ENCODE measurements at places on chromosomes 1 and 21.

DNA sequence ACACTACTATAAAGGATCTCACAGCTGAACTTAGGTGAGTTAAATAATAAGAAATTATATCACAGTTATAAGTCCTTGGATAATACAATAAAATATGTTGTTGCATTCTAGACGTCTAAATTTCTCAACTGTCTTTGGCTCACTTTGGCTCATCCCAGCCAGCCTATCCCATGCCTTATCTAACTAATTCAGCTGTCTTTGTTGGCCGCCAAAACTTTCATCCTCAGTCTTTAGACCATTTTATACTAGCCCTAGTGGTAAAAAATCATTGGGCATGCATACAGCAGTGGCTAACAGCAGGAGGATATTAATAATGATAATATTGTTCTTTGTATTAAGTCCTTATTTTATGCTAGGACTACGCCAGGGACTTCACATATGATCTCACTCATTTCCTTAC, 59.3 kb downstream of the CCDC18 start:
- no peak for DNase-seq

DNA sequence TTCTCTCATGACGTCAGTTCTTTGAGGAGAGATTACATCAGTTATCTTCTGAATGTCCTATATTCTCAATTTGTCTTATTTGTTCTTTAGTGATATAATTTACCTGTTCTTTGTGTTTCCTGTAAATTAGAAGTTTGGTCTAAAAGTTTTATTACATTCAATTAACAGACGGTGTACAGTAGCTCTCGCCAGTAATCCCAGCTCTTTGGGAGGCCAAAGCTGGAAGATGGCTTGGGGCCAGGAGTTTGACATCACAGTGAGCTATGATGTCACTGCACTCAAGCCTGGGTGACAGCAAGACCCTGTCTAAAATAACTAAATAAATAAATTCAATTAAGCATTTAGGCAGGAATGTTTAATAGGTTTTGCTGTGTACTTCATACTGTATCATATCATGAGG, 25.3 kb upstream of the IPP start:
- no peak for DNase-seq

- no peak for DNase-seq
Measured at GRCh38 chr1:20719261-20719660, 1.5 kb upstream of the KIF17 start.

GRCh38 chr1:178501705-178502329, 5.1 kb upstream of the CLEC20A start:
- peak; percentile 68 for DNase-seq

GRCh38 chr1:17890056-17890814, 135.1 kb downstream of the ACTL8 start:
- no peak for DNase-seq

DNA sequence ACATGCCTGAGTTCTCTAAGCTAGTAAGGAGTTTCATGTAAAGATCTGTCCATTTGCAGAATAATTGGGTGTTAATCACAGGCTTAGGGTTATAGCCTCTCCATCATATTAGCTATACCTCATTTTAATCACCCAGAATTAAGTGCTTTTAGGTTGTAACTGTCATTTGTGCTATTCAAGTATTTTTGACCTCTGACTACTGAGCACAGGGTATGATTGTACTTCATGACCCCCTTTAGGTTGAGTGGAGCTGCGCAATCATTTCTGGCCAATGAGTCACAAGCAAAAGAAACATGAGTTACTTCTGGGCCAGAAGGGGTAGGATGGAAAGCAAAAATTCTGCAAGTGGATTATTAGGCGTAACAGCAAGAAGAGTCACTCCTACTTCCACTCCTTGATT, 8.4 kb upstream of the SNX7 start:
- DNase-seq: no peak

- DNase-seq: peak; percentile 69
Measured at GRCh38 chr1:157490467-157491165, 61.7 kb downstream of the FCRL5 start.

DNA sequence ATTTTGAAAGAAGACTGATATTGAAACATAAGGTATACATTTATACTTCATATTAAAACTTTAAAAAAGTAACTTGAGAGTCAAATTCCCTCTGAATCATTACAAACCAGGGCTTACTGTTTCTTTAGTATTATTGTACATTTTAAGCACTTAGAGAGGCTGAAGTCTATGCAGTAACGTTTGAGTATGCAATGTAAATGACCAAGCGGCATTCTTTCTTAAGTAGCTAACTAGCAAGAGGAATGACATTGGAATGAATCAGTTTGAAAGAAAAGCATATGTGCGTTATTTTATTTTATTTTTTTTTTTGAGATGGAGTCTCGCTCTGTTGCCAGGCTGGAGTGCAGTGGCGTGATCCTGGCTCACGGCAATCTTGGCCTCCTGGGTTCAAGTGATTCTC, 24.3 kb downstream of the WNT2B start:
- DNase-seq: no peak

- DNase-seq: peak; percentile 61
Measured at GRCh38 chr1:32201011-32201855, 838 bp downstream of the CCDC28B start.

- no peak for DNase-seq
Measured at GRCh38 chr1:119368554-119368953, at the start of gene HAO2. TSS of gene HAO2 (plus strand) at chr1:119368785. CDS start at chr1:119381086, 12,301 bp downstream.

- DNase-seq: no peak
Measured at GRCh38 chr1:52627028-52627427, 5.9 kb upstream of the SHISAL2A start.

GRCh38 chr1:224404916-224405603, 29.5 kb downstream of the WDR26 start:
- DNase-seq: no peak

DNA sequence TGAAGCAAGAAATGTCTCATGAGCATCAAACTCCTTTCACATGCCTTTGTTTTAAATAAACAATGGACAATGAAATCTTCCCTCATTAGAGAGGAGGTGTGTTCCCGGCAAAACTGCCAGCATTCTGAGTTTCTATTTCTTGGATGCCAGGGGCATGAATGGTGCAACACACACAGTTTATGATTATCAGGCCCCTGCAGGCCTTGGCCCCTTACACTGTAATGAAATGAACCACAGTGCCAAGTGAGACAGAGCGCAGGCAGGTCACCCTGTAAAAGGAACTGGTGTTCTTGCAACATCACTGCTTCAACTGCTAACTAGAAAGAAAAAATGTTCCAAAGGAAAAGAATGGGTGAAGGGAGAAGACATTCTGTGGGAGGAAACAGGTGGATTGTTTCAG, 3.8 kb upstream of the PIGC start:
- DNase-seq: no peak

DNA sequence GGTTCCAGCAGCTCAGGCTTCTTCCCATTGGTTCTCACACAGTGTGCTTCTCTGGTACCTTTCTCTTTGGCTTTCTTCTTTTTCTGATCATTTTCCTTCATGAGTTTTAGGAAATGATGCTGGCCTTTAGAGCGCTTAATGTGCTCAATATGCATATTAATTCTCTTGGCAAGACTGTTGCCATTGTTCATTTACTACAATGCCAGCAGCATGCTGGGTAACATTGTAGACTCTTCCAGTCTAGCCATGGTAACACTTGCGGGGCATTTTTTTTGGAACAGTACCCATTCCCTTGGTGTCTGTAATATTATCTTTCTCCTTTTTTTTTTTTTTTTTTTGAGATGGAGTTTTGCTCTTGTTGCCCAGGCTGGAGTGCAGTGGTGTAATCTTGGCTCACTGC, 21.7 kb downstream of the UBE4B start:
- DNase-seq: no peak
